ENCODE measurements at places on chromosomes 4 and X.
A peak's percentile ranks its signal among the peaks of the same experiment; 100 is the strongest.

GRCh38 chrX:7164174-7164573 is 16.2 kb upstream of the PUDP start:
- no peak for DNase-seq

DNA sequence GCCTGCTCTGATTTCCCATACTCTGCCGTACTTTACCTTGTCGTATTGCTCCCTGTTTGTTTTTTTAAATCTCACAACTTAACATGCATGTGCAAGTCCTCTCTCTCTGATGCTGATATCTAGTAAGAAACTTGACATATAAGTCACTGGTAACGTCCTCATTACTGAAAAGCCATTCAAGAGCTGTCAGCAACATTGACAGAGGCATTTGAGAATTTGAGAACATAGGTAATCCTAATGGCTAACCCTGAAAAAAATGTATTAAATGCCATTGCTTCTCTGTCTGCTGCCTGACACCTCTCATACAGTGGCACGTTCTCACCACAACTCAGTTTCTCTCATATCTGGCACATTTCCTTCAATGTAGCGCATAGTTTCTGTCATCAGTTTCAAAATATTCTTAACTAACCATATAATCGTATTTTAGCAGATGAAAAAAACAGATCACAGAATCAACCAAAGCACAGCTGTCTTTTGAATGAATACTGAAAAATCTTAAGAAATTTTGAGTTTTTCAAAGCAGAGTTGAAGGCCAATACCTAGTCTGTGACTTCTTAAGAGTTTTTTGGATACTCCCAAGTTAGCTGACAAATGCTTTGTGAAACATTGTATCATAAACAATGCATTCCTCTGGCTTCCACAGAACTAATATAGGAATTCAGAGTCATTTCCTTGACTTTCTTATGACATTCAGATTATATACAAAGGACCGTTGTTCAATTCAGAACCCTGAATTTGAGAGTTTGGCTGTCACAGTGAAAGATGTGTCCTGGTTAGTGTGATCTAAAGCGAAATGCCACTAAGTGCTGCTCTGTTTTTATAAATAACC is 996.4 kb downstream of the C4orf33 start:
- DNase-seq = no peak

GRCh38 chr4:70838204-70838603 is 1.5 kb downstream of the GRSF1 start:
- peak; percentile 36 for DNase-seq

GRCh38 chr4:6720202-6720699 is 4.3 kb downstream of the BLOC1S4 start:
- peak; percentile 76 for DNase-seq

DNA sequence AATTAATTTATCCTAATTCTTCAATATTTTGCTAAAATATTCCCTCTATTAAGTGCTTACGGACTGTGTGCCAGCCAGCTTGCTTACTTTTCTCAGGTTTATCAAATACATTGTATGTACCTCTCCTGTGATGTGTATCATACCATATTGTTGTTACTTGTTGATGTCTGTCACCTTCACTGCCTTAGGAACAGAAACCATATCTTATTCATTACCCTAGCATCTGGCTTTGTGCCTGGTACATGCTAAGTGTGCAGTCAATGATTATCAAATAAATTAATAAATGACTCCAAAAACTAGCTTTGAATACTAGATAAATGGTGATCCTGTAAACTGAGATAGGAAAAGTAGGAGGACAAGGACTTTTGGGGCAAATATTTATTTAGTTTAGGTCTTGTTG is 6.9 kb downstream of the CLCN3 start:
- DNase-seq = no peak

DNA sequence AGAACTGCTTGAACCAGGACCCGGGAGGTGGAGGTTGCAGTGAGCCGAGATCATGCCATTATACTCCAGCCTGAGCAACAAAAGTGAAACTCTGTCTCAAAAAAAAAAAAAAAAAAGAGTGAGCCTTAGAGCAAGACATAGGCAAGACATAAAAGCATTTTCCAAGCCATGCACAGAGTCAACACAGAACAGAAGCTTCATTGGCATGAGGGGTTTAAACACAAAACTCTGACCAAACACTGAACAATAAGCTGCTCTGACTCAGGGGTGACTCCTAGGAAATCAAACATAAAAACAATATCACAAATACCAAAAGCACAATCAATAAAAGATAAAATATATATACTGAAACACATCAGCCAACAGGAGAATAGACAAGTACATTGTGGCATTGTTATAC is 136.8 kb downstream of the PLS3 start:
- DNase-seq = no peak

GRCh38 chrX:125378205-125378604 is 58.5 kb downstream of the TEX13C start:
- no peak for DNase-seq

- DNase-seq = no peak
These were observed 25.6 kb downstream of the PTTG2 start for GRCh38 chr4:37985730-37986275.

- no peak for DNase-seq
These were observed 124.1 kb upstream of the DDX3X start for GRCh38 chrX:41209853-41210252.

DNA sequence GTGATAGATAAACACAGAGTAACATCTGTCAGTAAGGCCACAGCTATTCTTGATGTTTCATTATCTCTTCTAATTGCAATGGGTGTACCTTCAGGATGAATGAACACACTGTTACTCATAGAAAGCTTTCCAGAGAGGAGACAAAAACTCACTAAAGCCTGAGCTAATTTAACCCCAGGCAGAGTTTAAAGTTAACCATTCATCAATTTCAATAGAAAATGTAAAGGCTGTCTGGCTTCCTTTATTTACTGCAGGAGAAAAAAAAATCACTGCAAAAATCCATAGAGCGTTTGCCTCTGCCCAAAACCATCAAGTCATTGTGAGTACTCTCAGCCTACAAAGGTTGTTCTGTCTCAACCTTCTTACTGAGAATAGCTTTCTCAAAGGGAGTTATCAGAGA is 376.9 kb downstream of the PPP4R3C start:
- DNase-seq = peak; percentile 24
